ENCODE measurements at places on chromosomes 7 and 10.

DNA sequence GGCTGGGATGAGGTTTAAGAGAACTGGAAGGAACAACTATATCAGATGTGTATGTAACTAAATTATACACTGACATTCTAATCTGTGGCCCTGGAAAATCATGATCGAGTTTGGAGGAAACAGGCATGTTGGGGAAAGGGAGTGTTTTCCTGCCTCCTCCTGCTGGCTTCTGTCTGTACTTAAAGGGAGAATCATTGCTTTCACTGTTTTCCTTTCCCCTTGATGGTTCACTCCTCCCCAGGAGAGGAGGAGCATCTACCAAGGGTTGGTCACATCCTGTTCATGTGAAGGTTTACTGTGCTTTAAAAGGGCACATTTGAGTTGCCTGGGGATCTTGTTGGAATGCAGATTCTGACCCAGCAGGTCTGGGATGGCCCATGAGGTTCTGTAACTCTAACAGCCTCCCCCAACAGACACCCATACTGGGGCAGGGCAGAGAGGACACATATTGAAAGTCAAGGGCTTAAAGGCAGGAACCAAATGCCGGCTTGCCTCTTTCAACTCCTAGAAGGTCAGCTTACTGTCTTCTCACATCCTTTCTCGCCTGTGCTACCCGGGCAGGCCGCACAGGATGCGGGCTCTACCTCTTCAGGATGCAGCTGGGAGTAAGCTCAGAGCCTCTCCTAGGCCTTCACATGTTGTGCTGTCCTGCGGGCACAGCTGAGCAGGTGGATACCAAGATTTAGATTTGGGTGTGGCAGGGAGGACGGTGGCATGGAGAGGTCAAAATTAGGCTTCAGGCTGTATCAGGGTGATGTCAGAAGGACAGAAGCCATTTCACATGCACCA lies 694.8 kb downstream of the KCNMA1 start:
- no peak for DNase-seq

GRCh38 chr10:43398939-43399319 lies 10.1 kb downstream of the HNRNPF start:
- DNase-seq = no peak

- no peak for DNase-seq
Measured at GRCh38 chr7:91375378-91375777, 111.1 kb downstream of the FZD1 start.

GRCh38 chr10:119059557-119059956 lies 21.1 kb downstream of the EIF3A start:
- no peak for DNase-seq

GRCh38 chr7:55593172-55593514 lies 20.8 kb upstream of the VOPP1 start:
- no peak for DNase-seq

DNA sequence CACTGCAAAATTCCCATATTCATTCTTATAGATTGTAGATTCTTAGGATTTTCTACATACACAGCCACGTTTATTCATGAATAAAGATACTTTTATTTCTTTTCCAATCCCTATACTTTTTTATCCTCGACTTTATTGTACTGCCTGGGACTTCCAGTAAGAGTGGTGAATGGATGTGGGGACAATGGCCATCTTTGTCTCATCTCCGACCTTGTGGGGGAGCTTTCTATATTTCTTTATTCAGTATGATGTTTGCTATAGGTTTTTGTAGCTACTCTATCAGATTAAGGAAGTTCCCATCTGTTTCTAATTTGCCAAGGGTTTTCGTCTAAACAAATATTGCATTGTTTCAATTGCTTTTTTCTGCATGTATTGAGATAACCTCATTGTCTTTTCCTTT lies 184.3 kb downstream of the FOXP2 start:
- no peak for DNase-seq

GRCh38 chr7:16091701-16092310 lies 329.5 kb downstream of the CRPPA start:
- no peak for DNase-seq

DNA sequence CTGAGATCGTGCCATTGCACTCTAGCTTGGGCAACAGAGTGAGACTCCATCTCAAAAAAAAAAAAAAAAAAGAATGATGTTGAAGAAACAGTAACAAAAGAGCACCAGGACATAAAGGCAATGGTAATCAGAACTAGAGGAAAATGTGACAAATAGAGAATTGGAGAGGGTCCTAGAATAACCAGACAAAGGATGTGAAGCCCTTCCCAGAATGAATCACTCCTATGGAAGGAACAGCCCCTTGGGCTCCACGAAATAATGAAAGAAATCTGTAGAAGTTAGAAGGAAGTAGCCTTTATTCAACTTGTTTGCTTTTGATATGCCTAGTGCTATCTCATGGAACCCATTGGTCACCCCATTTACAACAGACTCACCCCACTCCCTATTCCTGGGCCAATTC lies 169.2 kb downstream of the SUGCT start:
- DNase-seq = no peak

GRCh38 chr7:17710312-17710711 lies 230.0 kb downstream of the SNX13 start:
- no peak for DNase-seq

DNA sequence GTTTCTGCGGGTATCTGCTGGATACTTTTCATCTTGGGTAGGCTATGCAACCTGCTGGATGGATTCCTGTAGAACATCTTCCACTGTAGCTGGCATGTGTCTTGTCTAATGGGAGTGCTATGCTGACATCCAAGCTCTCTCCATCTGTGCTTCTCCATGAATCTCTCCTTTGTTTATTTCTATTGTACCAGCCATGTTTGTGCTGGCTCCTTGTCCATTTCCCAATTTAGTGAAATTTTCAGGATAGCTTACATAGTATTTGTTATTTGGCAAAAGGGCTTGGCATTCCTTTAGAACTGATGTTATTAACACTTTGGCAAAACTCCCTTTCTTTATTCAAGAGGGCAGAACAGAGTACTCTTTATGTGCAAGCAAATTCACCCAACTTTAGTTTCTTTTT lies 198.0 kb downstream of the CSTF2T start:
- no peak for DNase-seq

GRCh38 chr10:70270952-70271351 lies 12.9 kb downstream of the NPFFR1 start:
- no peak for DNase-seq

DNA sequence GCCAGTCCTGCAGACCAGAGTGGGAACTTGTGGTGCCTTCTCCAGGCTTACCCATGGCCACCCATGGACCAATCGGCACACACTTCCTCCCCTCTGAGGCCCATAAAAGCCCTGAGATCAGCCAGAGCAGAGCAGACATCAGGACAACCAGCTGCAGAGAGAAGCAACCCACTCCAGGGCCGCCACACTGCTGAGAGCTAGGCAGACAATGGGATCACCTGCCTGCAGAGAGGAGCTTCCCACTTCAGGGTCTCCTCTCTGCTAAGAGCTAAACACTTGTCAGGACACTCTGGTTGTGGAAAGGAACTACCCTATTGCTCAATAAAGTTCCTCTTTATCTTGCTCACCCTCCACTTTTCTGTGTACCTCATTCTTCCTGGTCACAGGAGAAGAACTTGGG lies 34.0 kb downstream of the C7orf25 start:
- DNase-seq = no peak

DNA sequence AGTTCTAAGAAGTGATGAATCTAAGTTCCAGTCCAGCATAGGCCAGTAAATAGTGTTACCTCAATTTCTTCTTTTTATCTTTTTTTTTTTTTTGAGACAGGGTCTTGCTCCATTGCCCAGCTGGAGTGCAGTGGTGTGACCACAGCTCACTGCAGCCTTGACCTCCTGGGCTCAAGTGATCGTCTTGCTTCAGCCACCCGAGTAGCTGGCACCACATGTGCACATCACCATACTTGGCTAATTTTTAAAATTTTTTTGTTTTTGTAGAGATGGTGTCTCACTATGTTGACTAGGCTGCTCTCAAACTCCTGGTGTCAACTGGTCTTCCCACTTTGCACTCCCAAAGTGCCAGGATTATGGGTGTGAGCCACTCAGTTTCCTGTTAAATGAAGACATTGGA lies 126.6 kb upstream of the LYZL2 start:
- DNase-seq = no peak

- DNase-seq = no peak
Measured at GRCh38 chr10:24814568-24815313, 91.1 kb upstream of the ARHGAP21 start.

- DNase-seq = no peak
Measured at GRCh38 chr10:6516929-6517284, 63.2 kb downstream of the PRKCQ start.

DNA sequence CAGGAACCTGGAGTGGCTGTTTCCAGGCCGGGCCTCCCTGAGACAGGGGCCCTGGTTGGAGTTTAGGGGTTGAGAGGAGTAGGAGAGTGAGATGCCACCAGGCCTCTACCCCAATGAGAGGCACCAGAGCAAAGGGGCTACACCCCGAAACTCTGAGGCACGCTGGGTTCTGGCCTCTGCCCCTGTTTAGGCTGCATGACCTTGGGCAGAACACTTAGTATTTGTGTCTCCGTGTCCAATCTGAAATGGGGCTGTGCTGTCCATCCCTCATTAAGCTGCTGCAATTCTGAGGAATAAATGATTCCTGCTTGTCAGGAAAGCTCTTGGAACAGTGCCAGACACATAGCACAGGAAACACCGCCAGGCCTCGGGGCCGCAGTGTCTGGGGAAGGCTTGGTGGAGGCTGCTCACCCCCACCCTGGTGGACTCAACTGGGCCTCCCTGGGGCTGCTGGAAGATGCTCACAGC lies 40.5 kb upstream of the SAMD8 start:
- DNase-seq = no peak

- DNase-seq = no peak
Measured at GRCh38 chr10:77542710-77543259, 94.8 kb downstream of the KCNMA1 start.

Measured in frontal cortex (tissue), 4 donors.